Effector memory CD8-positive, alpha-beta T cell (primary cell): ENCODE measurements at places on chromosomes 5 and 9.

GRCh38 chr5:147750065-147750464 is 32.5 kb downstream of the JAKMIP2 start:
- no peak for DNase-seq

DNA sequence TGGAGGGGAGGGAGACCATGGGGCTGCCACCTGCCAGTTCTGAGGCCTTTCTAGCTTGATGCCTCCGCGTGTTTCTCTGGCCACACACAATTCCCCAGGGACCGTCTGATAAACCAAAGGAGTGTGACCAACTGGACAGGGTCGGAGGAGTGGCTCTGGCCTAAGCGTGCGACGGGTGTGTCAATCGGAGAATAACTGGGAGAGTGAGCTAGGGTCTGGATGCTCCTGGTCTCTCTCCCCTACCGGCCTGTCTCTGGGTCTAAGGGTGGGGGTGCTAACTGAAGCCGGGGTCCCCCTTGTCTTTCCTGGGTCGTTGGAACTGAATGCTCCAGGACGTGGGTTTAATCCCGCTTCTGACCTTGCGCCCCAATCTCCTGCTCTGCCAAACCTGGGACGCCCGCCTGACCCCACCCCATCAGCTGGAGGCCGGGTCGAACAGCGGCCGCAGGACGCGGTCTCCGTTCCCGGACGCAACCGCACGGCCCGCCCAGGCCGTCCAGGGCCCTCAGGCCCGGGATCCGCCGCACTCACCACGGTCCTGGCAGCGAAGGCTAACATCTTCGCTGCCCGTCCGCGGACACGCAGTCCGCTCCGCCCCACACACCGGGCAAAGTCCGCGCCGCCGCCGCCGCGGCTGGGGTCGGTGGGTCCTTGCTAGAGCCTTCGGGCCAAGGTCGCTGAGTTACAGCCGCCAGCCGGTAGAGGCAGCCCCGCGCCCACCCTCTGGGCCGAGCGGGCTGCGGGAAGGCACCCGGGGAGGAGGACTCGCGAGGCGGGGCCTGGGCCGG is 447 bp downstream of the CRAT start:
- DNase-seq: peak; percentile 7

GRCh38 chr5:33361781-33362180 is 79.0 kb upstream of the TARS1 start:
- no peak for DNase-seq

GRCh38 chr5:93250424-93250823 is 330.6 kb downstream of the NR2F1-AS1 start:
- DNase-seq: no peak

- no peak for DNase-seq
These were observed 21.3 kb upstream of the KIF12 start for GRCh38 chr9:114120192-114121014.

DNA sequence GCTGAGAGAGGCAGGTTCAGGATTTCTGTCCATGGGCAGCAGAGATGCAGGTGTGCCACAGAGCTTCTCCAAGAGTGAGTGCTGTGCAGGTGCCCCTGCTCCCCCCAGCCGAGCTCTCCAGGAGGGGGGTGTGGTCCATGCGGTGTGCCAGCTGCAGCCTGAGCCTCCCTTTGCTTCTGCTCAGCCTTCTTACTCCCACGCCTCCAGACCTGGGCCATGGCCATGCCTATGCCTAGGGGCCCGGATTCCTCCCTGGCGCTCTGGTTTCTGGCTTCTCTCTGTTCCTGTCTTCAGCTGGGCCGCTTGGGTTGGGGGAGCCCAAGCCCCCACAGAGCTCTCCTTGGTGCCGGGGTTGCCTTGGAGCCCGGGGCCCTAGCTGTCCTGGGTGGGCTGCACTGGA is 133.3 kb downstream of the CACNA1B start:
- no peak for DNase-seq

DNA sequence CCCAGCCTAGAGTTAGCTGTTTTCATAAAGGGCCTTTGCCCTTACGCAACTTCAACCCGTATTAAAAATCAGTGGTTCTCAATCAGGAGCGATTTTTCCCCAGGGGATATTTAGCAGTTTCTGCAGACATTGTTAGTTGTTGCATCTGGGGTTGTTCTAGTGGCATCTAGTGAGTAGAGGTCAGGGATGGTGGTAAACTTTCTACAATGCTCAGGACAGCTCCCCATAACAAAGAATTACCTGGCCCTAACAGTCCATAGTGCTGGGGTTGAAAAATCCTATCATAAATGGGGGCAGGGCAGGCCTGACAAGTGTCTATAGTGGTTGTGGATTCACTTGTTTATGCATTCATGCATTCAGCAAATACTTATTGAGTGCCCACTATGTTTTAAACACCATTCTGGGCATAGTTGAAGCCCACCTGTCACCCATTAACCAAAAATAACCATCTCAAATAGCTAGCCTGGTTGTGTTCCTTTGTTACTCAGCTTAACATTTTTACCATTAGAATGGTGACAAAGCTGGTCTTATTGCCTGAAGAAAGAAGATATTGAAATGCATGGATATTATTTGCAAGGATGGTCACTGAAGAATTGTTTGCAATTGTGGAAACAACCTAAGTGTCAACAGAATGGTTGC is 15.9 kb upstream of the FGF1 start:
- DNase-seq: no peak

- no peak for DNase-seq
These were observed 1.1 kb downstream of the PRKACG start for GRCh38 chr9:69012696-69013381.

- DNase-seq: no peak
These were observed 1.6 kb downstream of the ANXA6 start for GRCh38 chr5:151155775-151156506.

DNA sequence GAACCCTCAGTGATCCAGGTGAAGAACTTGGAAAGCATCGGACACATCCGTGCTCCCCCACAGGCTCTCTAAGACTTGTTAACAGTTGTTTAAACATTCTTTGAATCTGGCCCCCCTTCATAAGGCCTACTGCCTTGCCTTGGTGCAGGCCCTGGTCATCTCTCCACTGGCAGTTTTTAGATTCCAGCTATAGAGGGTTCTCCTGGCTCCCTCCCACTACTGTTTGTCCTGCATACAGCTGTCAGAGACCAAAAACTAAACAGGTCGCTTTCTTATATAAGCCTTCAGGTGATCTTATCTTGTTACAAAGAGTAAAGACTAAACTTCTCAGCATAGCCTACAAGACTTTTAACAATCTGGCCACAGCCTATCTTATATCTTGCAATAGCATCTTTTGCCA is 32.3 kb downstream of the NRG2 start:
- no peak for DNase-seq

GRCh38 chr5:165425594-165425993 is 1920.2 kb downstream of the MAT2B start:
- DNase-seq: no peak
